ENCODE measurements at places on chromosomes 7 and 10.

GRCh38 chr10:51020200-51020599, 54.1 kb upstream of the PRKG1 start:
- no peak for DNase-seq

- DNase-seq = no peak
Measured at GRCh38 chr7:29270594-29271318, 76.2 kb downstream of the CHN2 start.

GRCh38 chr10:44197646-44198045, 187.3 kb downstream of the CXCL12 start:
- DNase-seq = no peak

GRCh38 chr10:59234816-59235429, 58.5 kb downstream of the PHYHIPL start:
- peak; percentile 32 for DNase-seq

- no peak for DNase-seq
Measured at GRCh38 chr10:105534086-105534485, 893.0 kb downstream of the SORCS3 start.

DNA sequence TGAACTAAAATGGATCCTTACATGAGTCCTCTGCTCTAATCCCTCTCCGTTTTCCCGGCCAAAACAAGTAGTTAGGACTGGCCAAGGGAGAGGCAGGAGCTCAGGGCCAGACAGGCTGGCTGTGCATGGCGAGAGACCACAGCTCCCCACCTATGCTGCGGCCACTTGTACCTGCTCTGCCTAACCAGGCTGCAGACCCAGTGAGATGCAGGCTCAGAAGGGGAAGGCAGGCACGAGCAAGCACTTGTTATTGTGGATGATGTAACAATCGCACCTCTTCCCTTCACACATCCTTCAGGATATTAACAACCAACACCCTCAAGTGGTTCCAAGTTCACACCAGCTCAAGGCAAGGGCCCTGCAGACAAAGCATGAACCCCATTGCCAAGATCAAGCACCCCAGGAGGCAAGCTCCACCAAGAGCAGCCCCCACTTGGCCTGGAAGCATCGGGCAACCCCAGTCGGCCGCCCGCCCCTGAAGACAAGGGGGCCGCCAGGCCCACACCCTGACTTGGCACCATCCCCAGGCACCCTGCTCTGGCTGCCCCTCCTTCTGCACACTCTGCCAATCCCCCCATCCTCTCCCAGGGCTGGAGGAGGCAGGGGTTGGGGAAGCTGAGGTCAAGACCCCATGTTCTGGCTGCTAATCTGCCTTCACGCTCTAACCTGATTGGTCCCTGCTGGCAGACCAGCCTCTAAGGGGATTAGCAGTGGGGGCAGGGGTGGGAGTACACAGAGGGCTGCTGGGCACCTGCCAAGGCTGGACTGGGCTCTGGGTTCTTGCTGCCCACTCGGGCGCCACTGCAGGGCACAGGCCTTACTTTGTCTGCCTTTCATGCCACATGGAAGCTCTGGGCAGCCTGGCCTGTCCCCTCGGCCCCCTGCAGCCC, 111.3 kb downstream of the SLIT1 start:
- DNase-seq = no peak

GRCh38 chr7:66323114-66323796, 118.1 kb downstream of the TPST1 start:
- no peak for DNase-seq

- DNase-seq = no peak
Measured at GRCh38 chr7:141946796-141947195, at the start of gene CLEC5A. Gene CLEC5A (minus strand): TSS chr7:141946974. CDS start chr7:141946292, 682 bp downstream.

GRCh38 chr10:60910543-60910942, 33.4 kb downstream of the RHOBTB1 start:
- no peak for DNase-seq

DNA sequence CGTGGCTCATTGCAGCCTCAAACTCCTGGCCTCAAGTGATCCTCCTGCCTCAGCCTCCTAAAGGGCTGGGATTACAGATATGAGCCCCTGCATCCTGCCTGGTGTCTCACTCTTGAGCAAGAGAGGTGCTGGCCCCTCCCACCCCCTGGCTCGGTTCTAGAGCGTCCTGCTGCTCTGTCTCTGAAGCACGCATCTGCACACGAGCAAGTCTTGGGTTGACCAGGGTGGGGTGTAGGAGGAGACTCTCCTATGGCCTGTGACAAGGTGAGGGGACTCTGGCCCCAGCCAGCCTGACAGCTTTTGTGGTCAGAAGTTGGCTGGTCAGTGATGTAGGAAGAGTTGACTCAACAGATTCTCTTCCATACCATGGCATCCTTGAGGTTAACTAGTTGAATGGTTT, 110.7 kb upstream of the CARD11 start:
- DNase-seq = no peak

- no peak for DNase-seq
Measured at GRCh38 chr7:141198194-141198958, 124.5 kb downstream of the TMEM178B start.

DNA sequence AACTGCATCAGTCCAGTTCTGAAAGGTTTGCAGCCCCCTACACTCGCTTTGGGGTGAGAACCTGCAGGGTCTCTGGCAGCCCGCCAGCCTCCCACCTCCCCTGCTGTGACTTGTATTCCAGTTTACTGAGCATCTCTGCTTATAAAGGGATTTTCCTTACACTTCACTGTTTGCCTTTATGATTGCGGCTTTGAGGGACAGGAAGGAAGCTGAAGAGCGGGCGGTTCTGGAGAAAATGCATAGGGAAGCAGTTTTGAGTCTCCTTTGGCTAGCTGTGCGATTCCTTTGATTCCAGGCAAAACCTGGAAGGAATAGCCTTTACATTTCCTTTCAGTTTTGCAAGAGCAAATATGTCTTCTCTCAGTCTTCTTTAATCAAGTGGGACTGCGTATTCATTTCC, 65.0 kb upstream of the TRIM8 start:
- DNase-seq = no peak

- no peak for DNase-seq
Measured at GRCh38 chr7:100679927-100680575, 6.5 kb downstream of the GNB2 start.

GRCh38 chr10:88788924-88789323, 13.6 kb upstream of the LIPM start:
- DNase-seq = no peak

DNA sequence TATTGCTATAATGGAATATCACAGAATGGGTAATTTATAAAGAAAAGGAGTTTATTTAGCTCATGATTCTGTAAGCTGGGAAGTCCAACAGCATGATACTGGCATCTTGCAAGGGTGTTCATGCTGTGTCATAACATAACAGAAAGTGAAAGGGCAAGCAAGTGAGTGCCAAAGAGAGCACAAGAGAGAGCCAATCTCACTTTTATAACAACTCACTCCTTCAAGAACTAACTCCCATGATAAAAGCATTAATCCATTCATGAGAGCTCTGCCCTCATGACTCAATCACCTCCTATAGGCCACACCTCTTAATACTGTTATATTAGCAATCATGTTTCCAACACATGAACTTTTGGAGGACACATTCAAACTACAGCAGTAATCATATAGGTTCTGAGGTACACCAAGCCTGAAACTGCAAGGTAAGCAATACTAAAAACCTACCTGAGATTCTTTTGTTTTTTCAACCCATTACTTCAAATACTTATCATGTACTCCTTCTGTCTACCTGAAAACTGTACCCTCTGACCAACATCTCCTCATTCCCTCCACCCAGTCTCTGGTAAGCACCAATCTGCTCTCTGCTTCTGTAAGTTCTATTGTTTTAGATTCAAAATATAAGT, 219.7 kb downstream of the MTERF1 start:
- DNase-seq = no peak
